Neural crest cell (in vitro differentiated cells): ENCODE measurements at places on chromosomes 11 and 22. TPM values are rescaled to one million over a fixed set of nuclear protein-coding genes. Genes with fewer than 3 reads are reported as not detected.

Gene SLC22A25
- total RNA-seq: not detected in 2 replicates

Gene SPON1
- 12.2 and 13.2 TPM in 2 replicates for total RNA-seq

Gene MRGPRX3
- 0.14 TPM in 1 of 2 replicates, not detected in the other for total RNA-seq

Gene KRTAP5-9
- not detected in 2 replicates for total RNA-seq

Gene GSTT2
- total RNA-seq: not detected in 2 replicates

Gene C22orf31
- not detected in 2 replicates for total RNA-seq

Gene RRAS2
- 36.6 and 37.8 TPM in 2 replicates for total RNA-seq

Gene SCN3B
- total RNA-seq: 3.6 and 3.8 TPM in 2 replicates

Gene BCO2
- 1.0 and 1.5 TPM in 2 replicates for total RNA-seq

Gene VPS11
- total RNA-seq: 30.6 and 35.4 TPM in 2 replicates

Gene BARX2
- not detected in 2 replicates for total RNA-seq

Gene ABCG4
- total RNA-seq: 3.1 and 3.3 TPM in 2 replicates

Gene SYT13
- 1.7 TPM in 2 replicates for total RNA-seq

Gene HTR3A
- total RNA-seq: 3.8 and 4.6 TPM in 2 replicates

Gene OR8B12
- not detected in 2 replicates for total RNA-seq
